ENCODE measurements at places on chromosomes 2 and 18.

DNA sequence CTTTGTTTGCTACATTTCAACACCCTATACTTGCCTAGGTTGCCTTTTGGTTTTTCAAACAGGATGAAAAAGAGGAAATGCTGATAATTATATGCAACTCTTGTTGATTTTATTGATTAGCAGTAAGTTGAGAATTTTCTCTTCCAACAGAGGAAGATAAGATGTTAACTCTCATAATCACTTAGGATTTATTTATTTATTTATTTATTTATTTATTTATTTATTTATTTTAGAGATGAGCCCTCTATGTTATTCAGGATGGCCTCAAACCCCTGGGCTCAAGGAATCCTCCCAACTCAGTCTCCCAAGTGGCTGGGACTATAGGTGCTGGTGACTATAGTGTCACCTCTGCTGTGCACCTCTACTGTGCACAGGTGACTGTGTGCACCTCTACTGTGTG is 111.4 kb upstream of the GLS start:
- DNase-seq, result no peak

DNA sequence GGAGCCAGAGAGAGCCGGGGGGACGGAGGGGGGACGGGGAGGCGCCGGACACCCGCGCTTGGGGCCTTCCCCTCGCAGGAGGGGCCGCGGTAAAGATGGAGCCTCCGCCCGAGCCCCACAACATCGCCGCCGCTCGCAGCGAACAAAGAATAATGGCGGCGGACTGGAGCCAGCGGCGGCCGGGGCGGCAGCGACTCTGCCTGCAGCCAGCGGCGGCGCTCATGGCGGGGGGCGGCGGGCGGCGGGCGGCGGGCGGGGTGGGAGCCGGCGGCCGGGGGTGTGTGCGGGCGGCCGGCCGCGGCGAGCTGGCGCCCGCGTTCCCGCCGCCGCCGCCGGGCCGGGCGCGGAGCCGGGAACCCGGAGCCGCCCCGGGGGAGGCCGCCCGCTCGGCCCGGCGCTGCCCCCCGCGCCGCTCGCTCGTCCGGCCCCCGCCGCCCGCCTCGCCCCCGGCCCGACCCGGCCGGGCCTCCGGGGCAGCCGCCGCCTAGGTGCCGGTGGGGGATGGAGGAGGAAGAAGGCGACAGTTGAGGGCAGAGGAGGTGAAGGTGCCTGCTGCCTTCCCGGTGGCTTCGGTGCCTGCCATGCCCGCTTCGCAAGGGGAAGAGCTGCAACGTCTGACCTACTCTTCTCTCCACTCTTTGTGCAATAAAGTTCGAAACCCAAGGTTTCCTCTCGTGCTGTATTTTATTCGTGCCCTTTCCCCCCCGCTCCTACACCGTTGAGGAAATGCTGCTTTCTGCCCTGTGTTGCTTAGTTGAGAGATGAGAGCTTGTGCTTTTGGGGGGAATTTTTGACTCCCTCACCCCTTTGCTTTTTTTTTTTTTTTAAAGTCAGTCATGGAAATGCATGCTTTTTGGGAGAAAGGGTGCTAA is 634 bp downstream of the CREB1 start:
- no peak for DNase-seq

DNA sequence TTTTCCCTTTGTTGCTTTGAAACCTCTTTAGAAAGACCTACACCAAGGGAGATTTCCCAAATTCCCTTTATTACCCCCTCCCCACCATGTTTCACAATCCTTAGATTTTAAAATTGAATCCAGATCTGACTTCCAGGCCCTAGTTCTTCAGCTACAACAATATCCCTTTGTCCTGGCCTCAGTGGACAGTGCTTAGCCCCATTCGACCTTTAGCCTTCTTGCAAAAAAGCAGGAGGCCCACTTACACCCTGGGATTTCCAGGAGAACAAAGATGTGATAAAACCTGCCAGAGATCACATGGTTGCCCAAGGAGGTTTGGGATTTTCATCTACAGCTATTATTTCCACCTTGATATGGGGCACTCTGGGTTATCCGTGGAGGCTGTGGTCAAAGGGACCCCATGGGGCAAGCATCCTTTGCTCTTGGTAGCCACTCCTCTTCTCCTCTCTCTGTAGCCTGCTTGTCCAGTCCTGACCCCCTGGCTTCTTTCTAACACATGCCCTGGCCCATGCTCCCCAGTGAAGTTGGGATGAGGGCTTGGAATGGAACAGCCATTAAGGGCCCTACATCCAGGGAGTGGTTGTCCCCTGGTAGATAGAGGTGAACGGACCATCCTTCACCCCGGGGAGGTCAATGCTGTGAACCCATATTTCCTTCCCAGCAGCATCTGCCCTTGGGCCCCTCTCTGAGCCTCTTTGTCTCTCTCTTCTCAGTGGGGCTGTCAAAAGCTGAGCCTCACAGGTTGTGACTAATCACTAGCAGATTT is 267.4 kb downstream of the DYSF start:
- DNase-seq, result no peak

GRCh38 chr18:67109535-67109934 is 407.0 kb downstream of the DSEL start:
- no peak for DNase-seq

- DNase-seq, result peak; percentile 21
Observed at GRCh38 chr2:37855283-37856041, 69.6 kb upstream of the RMDN2 start.

DNA sequence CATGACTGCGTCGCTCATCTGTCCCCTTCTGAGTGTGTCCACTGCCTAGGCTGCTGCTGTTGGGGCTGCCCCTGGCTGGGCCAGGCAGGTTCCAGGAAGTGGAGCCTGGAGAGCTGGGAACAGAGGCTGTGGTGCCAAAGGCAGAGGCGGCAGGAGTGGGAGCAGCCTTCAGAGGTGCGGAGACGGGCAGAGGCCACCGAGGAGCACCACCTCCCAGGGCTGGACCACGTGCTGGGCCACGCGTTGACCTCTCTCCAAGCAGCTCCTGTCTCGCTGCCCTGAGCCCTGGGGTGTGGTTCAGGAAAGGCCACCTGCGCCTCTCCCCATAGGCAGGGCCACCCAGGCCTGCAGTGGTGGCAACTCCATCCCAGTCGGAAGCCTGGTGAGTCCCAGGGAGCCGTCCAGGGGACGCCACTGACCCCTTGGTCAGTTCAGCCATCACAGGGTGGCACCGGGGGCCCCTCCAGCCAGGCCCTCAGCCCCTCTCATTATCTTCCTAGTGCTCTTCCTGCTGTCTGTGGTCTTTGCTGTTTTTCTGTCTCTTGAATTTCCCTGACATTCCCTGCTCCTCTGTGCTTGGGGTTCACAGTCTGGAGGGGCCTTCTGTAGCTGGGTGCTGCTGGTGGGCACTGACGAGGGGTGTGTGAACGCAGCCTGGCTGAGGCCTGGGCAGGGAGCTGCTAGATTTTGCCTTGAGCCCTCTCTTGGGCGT is 122.8 kb upstream of the HS6ST1 start:
- DNase-seq, result no peak

GRCh38 chr2:161036926-161037325 is 123.3 kb upstream of the TANK start:
- DNase-seq, result no peak

GRCh38 chr2:237670641-237671040 is 43.3 kb downstream of the LRRFIP1 start:
- no peak for DNase-seq
